ENCODE measurements at places on chromosomes 7 and 10.

DNA sequence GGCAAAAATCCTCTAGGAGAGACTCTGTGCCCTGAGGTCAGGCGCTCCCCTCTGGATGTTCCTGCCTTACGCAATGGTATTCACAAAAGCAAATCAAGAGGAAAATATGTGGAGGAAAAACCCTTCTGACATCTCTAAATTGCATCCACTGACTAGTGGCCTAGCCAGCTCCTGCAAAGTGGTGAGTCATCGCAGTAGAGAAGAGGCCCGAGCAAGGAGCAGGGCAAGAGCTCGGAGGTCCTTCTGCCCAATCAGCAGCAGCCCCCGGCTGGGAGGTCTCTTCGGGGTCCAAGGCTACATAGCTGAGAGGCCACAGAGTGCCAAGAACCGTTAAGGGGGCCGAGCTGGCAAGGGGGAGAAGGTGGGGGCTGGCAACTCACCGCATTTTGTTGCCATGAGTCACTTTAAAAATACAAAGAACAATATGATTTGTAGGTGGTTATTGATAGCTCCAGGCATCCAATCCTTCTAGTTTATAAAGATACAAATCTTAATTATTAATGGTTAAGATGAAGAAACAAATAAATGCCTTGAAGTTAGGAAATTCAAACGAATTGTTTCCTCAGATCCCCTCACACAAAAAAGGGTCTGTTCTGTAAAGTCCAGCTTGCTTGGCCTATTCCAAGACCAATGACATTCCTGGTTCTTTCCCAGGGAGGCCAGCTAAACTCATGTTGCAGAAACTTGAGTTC, 161.6 kb downstream of the PKD1L1 start:
- DNase-seq: no peak

DNA sequence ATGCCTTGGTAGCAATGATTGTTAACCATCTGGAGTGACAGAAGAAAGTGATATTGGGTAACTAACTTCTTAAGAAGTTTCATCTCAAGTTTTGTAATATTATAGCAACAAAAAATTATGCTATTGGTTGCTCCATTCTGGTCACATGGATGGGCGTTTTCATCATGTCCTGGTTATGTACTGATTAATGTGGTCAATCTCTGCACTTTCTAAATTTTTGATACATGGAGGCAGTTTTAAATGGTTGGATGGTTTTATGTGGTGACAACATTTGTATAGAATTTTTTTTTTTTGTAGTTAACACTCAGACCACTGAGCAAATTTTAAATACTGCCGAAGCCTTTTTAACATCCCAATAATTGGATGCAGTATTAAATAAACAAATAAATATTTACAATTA, 55.2 kb upstream of the CCAR1 start:
- DNase-seq: no peak

GRCh38 chr10:113825791-113826190, 28.1 kb downstream of the DCLRE1A start:
- DNase-seq: no peak

- DNase-seq: no peak
These were observed 214.7 kb upstream of the SH2B2 start for GRCh38 chr7:102072003-102072402.

DNA sequence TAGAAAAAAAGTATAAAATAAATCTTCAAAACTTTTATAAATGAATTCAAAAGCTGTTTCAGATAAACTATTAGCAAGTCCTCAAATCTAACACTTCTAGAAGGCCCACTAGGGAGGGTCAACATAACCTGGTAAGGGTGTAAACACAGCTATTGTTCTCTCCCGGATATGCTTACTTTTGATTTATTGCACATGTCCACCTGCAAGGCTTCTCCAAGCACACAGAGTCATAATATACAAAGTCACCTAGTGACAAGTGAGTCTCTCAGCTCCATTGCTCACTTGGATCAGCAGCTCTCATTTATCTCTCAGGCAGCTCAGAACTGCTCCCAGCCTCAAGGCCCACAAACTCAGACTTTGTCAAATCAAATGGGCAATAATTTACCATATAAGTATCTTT, 44.0 kb upstream of the COL1A2 start:
- no peak for DNase-seq

- no peak for DNase-seq
These were observed 36.7 kb upstream of the MNX1 start for GRCh38 chr7:157047148-157047547.

- DNase-seq: no peak
These were observed 4.0 kb downstream of the IGFBP3 start for GRCh38 chr7:45917064-45917463.

DNA sequence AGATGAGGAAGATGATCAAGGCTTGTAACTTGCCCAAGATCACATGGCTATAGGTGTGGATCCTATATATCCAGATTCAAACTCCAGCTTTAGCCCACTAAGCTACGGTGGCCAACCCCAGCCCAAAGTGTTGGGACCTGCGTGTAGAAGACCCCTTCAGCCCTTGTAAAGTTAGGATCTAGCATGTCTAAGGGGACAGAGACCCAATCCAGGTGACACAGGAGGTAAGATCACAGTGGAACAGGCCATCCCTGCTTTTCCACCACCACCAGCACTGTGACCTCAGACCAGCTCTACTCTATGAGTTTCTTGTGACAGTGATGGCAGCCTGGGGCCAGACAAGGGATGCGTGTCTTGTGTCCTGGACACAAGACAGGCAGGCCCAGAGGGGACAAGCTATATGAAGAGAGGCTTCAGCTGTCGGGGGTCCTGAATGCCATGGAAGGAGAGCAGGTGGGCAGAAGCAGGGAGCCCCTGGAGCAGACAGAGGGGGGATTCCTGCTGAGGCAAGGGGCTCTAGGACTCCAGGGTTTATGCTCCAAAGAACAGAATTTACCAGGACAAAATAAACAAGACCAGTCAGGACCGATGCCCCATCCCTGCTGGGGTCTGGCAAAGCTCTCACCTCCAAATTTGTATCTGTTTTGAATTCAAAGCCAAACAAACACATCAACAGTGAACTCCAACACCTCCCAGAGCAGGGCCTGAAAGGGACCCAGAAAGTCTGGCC, 10.4 kb downstream of the GPRIN2 start:
- DNase-seq: no peak
